Esophagus mucosa (tissue), 1 donor: ENCODE measurements at places on chromosomes 1 and 21. TPM values are rescaled to one million over a fixed set of nuclear protein-coding genes. Genes with fewer than 3 reads are reported as not detected.

GRCh38 chr1:221458447-221459156 is 283.3 kb downstream of the DUSP10 start:
- ATAC-seq = no peak

GRCh38 chr1:198922638-198923430 is 284.0 kb downstream of the PTPRC start:
- ATAC-seq = no peak

DNA sequence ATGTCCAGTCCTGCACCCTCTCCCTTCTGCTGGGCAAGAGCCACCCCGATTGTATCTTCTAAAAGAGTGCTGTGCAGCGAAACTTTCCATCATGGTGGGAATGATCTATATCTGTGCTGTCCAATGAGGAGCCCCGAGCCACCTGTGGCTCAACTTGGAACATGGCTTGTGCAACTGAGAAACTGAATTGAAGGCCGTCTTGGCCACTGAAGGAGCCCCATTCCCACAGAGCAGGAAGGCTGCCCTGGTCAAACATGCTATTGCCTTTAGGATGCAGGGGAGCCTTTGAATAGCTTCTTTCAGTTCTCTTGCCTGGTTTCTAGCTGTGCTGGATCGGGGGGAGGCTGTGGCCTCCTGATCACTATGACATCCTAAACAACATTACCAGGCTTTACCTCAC is 427.6 kb downstream of the SETD4 start:
- no peak for ATAC-seq

GRCh38 chr1:155383406-155383805 is 62.7 kb downstream of the RUSC1 start:
- ATAC-seq = peak; percentile 48

- ATAC-seq = no peak
Observed at GRCh38 chr1:114328361-114328904, 174.8 kb upstream of the SYT6 start.

DNA sequence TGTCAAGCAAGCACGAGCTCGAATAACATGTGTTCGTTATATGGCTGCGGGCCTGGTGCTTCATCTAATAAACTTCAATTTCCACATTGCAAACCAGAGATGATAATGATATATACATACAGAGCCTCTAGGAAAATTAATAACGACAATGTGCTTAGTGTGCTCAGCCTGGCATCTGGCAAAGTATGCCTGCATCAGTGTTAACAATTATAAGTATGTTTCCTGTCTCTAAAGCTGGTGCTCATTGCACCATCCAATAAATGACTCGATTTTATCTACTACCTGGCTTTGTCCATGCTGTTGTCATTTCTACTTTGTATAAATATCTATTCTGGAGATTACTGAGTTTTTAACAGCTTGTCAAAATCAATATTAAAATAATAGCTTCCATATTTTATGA is 1402.6 kb downstream of the MRPL39 start:
- ATAC-seq = no peak

- ATAC-seq = no peak
Observed at GRCh38 chr1:44603718-44604117, 70.6 kb downstream of the TMEM53 start.

DNA sequence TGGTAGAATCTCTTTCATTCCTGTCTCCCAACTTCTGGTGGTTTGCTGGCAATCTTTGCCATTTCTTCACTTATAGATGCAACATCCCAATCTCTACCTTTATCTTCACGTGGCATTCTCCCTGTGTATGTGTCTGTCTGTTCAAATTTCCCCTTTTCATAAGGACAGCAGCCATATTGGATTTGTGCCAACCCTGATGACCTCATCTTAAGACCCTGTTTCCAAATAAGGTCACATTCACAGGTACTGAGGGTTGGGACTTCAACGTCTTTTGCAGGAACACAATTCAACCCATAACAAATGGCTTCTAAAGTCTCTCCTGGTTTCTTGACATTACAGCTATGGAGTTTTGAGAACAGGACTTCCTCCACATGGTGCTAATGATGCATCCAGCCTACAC is 84.5 kb upstream of the OLIG2 start:
- ATAC-seq = no peak

- no peak for ATAC-seq
Observed at GRCh38 chr1:156537027-156537426, 35.3 kb downstream of the IQGAP3 start.

GRCh38 chr21:38985568-38986378 is 180.0 kb downstream of the ETS2 start:
- ATAC-seq = peak; percentile 47

- no peak for ATAC-seq
Observed at GRCh38 chr1:149967646-149968045, 31.0 kb upstream of the MTMR11 start.

GRCh38 chr1:39003281-39003680 is 12.2 kb downstream of the AKIRIN1 start:
- no peak for ATAC-seq

- no peak for ATAC-seq
Observed at GRCh38 chr21:45995686-45996179, 14.2 kb downstream of the COL6A1 start.

- no peak for ATAC-seq
Observed at GRCh38 chr1:147391114-147391513, 148.6 kb downstream of the CHD1L start.

DNA sequence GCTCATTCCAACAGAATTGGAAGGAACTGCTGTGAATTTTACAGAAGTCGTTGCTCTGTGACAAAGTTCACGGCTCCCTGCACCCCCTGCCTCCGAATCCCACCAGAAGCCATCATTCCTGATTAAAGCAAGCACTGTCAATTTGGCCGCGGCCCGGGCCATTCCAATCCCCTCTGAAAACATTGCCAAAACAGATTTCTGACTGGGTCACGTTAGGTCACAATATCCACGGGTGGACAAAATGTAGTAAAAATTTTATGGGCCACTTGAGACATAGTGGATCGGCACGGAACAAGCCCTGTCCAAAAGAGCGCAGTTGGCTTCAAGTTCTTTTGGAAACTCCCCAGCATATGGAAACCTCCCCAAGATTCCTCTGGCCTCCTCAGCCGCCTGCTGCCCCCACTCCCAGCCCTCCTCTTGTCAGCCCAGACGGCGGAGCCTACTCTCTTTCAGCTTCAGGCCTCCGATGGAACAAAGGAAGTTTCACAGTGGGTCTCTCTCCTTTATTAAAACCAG is 67.2 kb upstream of the IFNAR2 start:
- ATAC-seq = no peak

DNA sequence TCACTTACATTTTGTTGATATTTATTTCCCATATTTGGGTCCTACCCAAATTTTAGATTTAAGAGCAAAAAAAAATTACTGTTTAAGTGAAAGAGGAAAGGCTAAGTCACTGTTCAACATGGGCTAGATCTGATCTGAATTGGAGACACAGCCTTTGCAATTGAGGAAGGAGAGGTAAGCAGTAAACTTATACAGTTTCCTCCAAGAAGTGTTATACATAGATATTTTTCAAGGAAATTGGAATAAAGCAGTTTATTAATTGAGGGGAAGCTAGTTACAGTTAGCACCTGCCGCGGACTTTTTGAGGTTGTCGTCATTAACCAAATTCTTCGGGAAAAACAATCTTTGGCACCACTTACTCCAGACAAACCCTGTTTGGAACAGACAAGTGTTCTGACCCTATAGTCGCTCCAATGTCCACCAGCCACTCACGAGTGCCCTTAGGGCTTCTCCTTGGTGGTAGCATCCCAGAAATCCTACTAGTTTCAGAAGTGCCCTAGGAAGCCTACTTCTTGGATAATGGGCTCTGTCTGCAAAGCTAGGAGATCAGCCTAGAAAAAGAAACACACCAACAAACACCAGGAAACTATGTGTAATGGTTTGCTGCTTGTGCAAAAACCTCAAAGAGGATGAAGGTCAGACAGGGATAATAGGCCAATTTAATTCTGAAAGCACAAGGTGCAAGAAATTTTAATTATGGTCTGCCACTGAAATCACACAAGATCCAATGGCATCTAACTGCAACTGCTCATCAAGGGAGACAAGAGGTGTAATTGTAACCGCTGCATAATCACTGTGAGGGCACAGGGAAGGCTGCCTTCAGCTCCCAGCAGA is 2.5 kb downstream of the WLS start:
- no peak for ATAC-seq

- ATAC-seq = no peak
Observed at GRCh38 chr1:101331794-101332193, 95.0 kb downstream of the S1PR1 start.

DNA sequence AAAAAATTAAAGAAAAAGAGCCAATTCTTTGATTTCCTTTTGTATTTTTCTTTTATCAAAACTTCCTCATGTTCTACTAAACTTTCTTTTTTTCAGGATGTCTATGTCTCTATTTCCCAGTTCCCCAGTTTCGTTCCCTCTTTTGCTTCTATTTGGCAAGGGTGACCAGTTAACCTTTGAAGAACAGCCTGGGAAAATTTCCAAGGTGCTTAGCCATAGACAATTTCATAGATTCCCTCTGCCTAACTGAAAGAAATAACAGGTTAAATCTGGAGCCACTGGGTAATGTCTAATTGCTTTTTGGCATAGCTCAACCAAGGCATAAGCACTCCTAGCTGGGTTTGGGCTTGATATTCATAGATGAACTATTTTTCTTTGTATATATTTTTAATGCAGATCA is 272.3 kb downstream of the ADGRL2 start:
- ATAC-seq = no peak

GRCh38 chr21:45123440-45123839 is 49.1 kb downstream of the ADARB1 start:
- ATAC-seq = no peak

DNA sequence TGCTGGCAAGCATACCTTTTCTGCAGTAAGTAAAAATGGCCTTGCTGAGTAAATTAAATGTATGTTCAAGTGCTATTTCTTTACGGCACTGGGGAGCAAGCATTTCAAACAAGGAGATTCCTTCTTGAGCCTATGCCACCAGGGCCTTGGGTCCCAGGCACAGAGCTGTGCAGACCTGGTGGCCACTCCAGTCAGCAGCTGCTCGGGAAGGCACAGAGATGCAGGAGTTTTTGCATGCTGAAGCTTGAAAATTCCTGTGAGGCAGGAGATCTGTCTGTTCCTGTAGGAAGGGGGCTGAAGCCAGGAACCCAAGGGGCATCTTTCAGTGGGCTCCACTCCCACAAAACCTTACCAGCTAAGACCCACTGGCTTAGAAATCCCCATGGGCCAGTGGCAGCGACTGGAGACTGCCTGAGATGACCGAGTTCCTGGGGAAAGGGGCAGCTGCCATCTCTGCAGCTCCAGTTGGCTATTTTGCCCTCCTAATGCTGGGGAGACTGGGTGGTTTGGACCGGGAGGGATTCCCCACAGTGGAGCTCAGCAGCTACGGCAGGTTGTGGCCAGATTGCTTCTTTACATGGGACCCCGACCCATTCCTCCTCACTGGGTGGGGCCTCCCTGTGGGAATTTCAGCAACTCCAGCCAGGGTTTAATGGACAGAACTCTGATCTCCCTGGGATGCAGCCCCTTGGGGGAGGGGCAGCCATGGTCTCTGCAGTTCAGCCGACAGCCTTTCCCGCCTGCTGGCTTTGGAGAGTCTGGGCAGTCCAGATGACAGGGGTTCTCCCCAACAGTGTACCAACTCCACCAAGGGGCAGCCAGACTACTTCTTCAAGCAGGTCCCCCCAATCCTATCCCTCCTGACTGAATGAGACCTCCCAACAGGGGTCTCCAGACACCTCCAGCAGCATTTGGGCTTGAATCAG is 8.4 kb upstream of the PGBD2 start:
- peak; percentile 22 for ATAC-seq

- no peak for ATAC-seq
Observed at GRCh38 chr1:33465316-33465715, 7.1 kb upstream of the ZSCAN20 start.

DNA sequence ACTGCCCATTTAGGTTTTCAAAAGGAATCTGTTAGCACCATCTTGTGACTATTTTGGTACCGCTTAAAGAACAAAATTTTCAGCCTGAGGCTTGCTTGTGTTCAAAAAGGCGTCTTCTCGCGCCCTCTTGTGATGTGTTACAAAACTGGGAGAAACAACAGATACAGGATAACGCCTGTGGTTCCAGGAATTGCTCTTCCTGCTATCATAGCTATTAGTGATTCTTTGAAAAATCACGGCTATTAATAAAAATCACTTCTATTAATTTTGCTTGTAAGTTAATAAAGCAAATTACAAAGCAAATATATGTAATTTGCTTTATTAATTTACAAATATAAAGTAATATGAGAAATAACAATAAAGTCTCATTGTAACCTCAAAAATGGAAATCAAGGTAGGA is 82.2 kb upstream of the ABCD3 start:
- peak; percentile 90 for ATAC-seq

The CYP4Z1 gene
- total RNA-seq = 0.72 TPM

The KLHDC9 gene
- total RNA-seq = 4.5 TPM

The NDUFV3 gene
- 17.7 TPM for total RNA-seq

The PTAFR gene
- total RNA-seq = 7.6 TPM
